ENCODE measurements at places on chromosomes 2 and 18.

- peak; percentile 23 for DNase-seq
Observed at GRCh38 chr2:225041851-225042799, at the start of gene DOCK10. TSS of gene DOCK10 (minus strand) at chr2:225042468. CDS start at chr2:225042374, 94 bp downstream.

GRCh38 chr2:224918626-224919471 is 123.4 kb downstream of the DOCK10 start:
- DNase-seq, result no peak

DNA sequence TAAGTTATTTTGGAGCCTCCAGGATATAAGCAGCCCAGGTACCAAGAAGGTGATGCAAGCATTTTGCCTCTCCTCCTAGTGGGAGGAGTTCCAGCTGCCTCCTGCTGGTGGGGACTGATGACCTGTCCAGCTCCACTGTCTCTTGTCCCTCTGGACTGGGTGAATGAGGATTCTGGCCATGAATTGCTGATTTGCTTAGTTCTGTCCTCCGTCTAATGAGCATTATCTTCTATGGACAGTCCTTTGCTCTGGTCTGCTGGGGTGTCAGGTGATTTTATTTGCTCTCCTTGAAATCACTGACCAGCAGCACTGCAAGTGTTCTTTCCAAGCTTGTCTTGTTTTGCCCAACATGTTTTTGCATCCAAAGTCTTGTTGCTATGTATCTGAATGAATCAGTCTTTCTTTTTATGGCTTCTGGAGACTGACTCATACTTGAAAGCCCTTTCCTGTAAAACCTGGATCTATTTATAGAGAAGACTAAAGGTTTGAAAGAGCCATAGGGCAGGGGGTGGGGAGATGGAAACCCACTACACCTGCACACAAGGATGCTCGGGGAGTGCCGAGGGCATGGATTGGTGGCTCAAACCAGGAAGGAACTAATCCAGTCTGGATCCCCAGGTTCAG is 40.5 kb upstream of the EFHD1 start:
- no peak for DNase-seq

GRCh38 chr2:233384015-233384414 is 29.7 kb downstream of the DGKD start:
- no peak for DNase-seq

- DNase-seq, result no peak
Observed at GRCh38 chr2:234453216-234453615, 43.7 kb downstream of the ARL4C start.

DNA sequence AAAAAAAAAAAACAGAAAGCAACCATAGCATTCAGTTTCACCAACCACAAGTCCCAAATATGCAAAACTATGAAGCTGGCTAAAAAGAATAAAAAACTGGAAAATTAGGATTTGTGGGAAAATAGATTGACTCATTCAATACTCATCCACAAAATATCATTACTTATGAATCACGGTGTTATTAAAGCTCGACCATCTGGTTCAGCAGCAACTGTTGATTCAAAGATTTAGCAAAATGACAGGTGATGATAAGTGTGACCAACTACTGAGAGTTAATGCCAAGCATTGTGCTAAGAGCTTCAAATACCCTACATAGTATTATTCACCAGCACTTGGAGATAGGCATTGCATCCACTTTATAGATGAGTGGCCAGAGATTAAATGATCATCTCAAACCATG is 26.2 kb upstream of the XDH start:
- no peak for DNase-seq

DNA sequence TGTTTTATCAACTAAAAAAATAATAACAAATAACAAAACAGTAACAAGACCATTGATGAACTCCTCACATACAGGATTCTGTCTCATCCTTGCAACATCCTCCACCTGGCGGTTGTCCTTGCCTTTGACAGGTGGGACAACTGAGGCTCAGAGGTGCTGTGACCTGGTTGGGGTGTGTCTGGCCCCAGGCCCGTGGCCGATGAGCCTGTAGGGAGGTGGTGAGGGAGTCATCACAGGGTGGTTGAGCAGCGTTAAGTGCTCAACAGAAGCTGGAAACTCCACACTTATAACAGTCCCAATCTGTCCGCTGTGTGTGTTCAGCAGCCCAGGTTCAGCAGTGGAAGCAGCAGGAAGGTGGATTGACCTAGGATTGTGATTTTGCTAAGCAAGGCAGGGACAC is 131.6 kb upstream of the RAB12 start:
- DNase-seq, result no peak

- peak; percentile 70 for DNase-seq
Observed at GRCh38 chr2:241844066-241844728, 14.5 kb downstream of the PDCD1 start.

DNA sequence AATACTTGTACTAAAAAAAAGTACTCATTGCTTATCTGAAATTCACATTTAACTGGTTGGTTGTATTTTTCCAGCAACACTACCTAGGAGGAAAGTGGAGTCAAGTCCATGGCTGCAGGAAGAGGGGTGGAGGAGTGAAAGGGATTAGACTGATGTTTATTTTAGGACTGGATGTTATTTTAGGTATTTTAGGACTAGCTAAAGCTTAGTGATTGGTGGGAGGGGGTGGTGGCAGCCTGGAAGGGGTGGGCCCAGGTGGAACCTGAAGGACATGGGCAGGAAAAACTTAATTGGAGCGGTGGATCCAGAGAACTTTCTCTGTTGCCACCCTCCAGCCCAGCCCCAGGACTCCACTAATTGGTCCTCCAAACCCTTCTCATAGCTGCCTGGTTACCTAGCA is 3.9 kb upstream of the TMBIM1 start:
- DNase-seq, result no peak

DNA sequence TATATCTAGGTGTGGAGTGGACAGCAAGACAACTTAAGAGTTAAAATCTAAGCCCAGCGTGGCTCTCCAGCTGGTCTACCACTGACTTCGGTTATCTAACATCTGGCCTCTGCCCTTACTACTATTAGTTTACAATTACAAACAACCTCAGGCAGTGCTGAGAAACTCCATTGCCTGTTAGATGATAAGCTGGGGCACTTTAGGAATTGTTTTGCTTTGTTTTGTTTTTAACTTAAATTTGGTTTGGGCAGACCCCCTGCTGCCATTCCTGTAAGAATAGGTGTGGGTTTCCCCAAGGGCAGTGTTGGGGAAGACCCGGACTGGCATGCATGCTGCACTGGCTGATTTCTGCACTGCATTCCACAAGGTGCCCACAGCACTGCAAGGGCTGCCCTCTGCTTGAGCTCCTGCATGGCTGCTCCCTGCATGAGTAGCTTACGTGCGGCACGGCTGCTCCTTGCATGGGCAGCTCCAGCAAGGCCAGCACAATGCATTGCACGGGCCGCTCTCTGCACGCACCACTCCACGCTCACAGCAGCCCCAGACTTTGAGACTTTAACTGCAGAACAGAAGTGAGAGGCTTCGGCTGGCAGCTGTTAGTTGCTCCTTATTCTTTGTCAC is 74.2 kb upstream of the SERTAD2 start:
- no peak for DNase-seq

- no peak for DNase-seq
Observed at GRCh38 chr2:214127571-214127970, 283.3 kb upstream of the VWC2L start.

DNA sequence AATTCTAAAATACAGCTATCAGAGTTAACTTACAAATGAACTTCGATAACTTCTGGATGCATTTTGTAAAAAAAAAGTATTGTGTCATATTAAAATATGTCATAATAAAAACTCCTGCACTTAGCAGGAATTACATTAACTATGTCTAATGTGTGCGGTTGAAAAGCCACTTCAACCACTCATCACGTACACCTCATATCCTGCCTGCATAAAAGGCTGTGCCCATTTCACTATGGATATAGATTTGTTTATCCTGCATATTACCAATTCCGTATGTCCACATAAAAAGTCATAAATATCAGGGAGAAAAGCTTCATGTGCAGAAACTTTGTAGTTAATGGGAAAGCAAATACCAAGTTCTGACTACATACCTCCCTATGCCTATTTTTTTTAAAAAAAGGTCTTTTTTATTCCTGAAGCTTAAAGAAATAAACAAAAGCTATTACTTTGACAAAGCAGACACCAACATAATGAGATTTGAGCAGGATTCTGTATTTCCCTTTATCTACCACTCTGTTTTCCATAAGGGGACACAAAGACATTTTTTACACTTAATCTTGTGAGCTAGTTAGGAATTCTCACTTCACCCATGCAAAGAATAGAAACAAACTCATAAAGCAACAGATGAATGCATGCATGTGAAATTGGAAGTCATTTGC is 96.1 kb downstream of the PPP1R1C start:
- no peak for DNase-seq

GRCh38 chr2:171469176-171469575 is 35.1 kb downstream of the DCAF17 start:
- DNase-seq, result no peak

DNA sequence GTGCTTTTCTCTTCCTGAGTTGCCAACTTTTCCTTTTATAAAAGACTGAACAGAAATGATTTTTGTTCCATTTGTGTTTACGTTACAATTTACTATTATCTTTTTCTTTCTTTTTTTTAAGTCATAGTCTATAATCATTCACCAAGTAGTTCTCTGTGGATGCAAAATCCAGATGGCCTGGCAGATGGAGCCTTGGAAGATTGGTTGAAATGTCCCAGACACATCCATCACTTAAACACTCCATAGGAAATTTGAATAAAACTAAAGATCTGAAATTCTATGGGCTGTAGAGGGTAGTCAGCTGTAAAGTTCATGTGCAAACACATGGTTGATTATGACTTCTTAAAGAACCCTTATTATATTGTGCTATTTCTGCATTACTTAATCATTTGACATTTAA is 164.8 kb upstream of the DOCK10 start:
- no peak for DNase-seq

DNA sequence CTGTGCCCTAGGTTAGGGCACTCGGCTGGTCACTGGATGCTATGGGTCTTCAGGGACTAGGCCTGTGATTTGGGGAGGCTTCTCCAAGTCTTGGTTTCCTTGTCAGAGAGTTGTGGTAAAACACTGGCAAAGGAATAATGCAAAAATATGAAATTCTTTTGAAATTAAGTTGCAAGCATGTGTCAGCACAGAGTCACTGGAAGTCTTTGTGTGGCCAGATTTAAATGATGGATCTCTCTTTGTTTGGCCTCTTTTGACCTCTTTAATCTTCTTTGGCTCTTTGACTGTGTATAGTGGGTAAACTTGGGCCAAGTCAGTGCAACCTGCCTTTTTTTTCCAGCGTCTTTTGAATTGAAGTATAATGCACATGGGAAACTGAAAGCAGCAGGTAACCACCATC is 12.1 kb downstream of the HK2 start:
- no peak for DNase-seq

- DNase-seq, result no peak
Observed at GRCh38 chr18:10518595-10519255, 7.1 kb upstream of the NAPG start.

GRCh38 chr2:129189617-129190319 is 789.7 kb upstream of the RAB6C start:
- no peak for DNase-seq

DNA sequence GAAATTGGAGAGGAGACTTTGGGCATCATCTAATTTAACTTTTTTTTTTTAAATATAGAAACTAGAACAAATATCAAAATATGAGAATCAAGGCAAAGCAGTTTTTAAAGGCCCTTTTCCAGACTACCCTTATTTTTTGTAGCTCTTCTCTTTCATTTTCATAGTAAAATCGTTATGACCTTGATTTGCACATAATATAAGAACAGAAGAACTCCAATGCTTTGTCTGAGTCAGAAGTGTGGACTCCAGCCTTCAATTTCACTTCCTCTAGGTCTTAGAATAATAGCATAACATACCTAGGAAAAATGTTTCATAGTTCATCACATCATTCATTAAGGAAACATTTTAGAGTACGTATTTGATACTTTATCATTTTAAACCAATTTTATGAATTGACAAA is 74.4 kb downstream of the ANKRD12 start:
- DNase-seq, result no peak

DNA sequence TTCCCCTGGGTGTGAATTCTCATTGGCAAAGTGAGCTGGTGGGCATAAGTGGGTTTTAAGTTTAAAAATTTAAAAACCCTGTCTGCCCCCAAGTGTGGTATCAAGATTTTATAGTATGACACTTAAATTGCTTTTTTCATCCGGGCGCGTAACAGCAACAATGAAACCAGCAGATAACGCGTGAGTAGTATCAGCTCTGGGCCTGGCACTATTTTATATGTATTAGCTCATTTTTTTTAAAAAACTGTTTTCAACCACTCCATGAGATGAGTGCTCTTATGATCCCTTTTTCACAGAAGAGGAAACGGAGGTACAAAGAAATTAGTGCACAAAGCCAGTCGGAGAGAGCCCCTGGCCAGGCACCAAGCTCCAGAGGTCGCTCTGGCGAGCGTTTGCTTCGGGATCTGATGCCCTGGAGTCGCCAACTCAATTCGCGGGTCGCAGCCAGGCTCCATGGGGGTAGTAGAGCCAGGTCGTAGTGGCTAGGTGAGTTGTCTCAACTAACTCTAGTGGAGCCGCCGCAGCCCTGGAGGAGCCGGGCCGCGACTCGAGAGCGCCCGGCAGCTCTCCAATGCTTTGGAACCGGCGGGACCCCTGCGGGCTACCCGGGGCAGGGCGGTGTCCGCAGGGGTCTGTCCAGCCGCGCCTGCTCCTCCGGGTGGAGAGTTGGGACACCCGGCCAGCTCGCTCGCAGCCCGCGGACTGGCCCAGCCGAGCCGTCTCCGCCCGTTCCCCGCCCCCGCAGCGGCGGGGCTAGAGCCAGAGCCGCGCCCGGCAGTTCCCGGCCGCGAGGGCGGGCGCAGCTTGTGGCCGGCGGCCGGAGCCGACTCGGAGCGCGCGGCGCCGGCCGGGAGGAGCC is at the start of gene IL1R1:
Gene IL1R1 (plus strand): TSS at position 777 of the 859 bp plus-strand sequence. CDS start 14,979 bp downstream, outside the sequence.
- DNase-seq, result no peak

GRCh38 chr2:230660294-230661060 is 52.2 kb upstream of the CAB39 start:
- DNase-seq, result no peak

DNA sequence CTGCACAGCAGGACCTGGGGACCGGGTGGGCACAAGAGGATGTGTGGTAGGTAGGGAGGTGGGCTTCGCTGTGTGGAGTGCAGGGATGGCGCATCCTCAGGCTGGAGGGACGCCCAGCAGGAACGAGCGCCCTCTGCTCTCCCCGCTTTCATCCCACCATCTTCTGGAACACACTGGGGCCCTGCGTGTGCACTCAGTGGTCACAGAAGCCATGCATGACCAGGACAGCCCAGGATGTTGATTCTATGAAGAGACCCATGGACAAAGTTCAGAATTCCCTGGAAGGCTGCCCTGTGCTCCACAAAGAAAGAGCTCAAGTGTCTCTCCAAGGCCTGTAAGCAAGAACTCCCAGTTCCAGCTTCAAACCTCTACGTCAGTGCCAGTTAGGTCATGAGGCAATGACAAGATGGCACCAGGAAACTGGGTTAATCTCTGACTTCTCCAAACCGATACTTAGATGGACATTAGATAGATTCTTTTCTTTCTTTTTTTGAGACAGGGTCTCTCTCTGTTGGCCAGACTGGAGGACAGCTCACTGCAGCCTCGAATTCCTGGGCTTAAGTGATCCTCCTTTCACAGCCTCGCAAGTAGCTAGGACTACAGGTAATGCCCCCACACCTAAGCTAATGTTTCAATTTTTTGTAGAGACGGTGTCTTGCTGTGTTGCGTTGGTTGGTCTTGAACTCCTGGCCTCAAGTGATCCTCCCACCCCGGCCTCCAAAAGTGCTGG is 3.4 kb downstream of the SLC66A2 start:
- no peak for DNase-seq

- no peak for DNase-seq
Observed at GRCh38 chr2:124480958-124481357, 455.9 kb downstream of the CNTNAP5 start.

- no peak for DNase-seq
Observed at GRCh38 chr2:43461453-43462073, 134.3 kb downstream of the THADA start.

GRCh38 chr2:65558743-65559142 is 126.3 kb upstream of the SPRED2 start:
- DNase-seq, result no peak

All from stimulated activated CD8-positive, alpha-beta memory T cell treated with anti-CD3 and anti-CD28 coated beads, Interleukin-7, amount 100 ng/mL, for 1 hour (primary cell).